Smooth muscle cell of trachea (primary cell): ENCODE measurements at places on chromosomes 12 and 14. TPM values are rescaled to one million over a fixed set of nuclear protein-coding genes. Genes with fewer than 3 reads are reported as not detected.

TARBP2 gene
- 46.1 and 47.0 TPM in 2 replicates for total RNA-seq

AQP2 gene
- total RNA-seq = not detected in 2 replicates

PRKAG1 gene
- 87.3 and 92.3 TPM in 2 replicates for total RNA-seq

ATP23 gene
- 6.9 and 19.2 TPM in 2 replicates for total RNA-seq

FLVCR2 gene
- 0.87 and 5.3 TPM in 2 replicates for total RNA-seq

ACSM4 gene
- not detected in 2 replicates for total RNA-seq

OR4K17 gene
- not detected in 2 replicates for total RNA-seq

ESRRB gene
- under 0.01 TPM in 1 of 2 replicates, not detected in the other for total RNA-seq

SMOC1 gene
- 0.17 and 1.7 TPM in 2 replicates for total RNA-seq

STAC3 gene
- 1.3 TPM in 1 of 2 replicates, not detected in the other for total RNA-seq

CLEC2D gene
- 2.3 and 4.1 TPM in 2 replicates for total RNA-seq
